ENCODE measurements at places on chromosomes 2 and 18.

- DNase-seq: no peak
Measured at GRCh38 chr18:61817086-61817485, 75.7 kb downstream of the RNF152 start.

DNA sequence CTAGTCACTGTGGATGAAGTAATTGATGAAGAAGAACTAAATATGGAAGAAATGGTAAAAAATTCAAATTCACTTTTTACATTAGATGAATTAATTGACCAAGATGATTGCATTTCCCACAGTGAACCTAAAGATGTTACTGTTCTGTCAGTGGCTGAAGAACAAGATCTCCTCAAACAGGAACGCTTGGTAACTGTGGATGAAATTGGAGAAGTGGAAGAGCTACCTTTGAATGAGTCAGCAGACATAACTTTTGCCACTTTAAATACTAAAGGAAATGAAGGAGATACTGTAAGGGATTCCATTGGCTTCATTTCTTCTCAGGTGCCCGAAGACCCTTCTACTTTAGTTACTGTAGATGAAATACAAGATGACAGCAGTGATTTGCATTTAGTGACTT, 26.6 kb upstream of the DYSF start:
- DNase-seq: no peak

DNA sequence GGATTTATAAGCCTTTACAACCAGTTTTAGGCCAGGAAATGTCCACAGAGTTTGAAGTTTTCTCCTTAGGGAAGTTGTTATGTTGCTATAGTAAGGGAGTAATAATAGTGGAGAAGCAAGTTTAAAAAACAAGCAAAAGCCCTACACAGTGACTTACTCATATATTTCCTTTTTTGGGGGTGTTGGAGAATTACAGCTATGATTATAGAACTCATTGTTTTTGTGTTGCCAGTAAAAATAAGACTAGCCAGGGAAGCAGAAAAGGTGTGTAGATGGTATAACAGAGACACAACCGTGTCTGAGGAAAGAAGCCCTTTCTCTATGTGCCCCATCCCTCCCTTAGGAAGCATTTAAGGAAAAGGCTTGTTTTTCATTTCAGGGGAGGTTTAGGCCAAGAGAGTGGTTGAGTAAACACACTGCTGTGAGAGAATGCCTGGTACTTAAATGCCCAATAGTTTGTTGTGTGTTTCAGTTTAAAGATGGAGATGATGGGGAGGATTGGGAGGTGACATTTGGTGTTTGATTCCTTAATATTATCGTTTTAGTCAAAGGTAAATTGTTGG, 2.3 kb downstream of the VAPA start:
- DNase-seq: no peak

GRCh38 chr2:222722327-222722946, 51.0 kb downstream of the MOGAT1 start:
- no peak for DNase-seq

DNA sequence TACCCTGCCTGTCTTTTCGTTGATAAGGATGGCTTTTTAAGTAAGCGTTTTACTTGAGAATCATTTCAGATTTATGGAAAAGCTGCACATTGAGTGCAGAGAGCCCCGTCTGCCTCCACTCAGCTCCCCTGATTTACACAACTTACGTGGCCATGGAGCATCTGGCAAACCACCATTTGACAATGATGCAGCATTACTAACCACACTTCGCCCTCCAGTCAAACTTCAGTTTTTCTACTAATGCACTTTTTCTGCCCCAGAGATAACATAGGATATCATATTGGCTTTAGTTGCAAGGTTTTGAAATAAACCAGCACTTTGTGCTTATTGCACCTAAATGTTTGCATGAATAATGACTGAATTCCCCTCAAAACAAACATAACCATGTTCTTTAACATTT, 165.1 kb upstream of the TPO start:
- DNase-seq: no peak

DNA sequence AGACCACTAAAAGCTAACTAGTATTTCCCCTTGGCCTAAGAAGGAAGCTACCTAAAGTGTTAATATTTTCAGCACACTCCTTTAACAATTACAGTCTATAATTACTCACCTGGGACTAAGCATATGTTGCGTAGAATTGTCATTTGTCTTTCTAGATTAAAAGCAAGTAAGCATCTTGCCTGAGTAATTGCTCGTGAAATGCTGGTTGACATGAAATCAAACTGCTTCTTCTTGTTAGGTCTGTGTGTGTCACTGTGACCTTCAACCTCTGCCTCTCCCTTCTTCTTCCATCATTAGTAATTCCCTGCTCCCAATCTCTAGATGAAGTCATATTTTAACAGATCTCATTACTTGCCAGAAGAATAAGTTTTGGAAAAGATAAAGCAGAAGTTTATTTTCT, 212.2 kb downstream of the XIRP2 start:
- DNase-seq: no peak

- peak; percentile 76 for DNase-seq
Measured at GRCh38 chr2:144509001-144509878, 10.7 kb downstream of the ZEB2 start.

GRCh38 chr18:68564961-68565360, 149.9 kb downstream of the TMX3 start:
- no peak for DNase-seq

GRCh38 chr2:182080493-182080892, 94.8 kb downstream of the PPP1R1C start:
- DNase-seq: no peak

DNA sequence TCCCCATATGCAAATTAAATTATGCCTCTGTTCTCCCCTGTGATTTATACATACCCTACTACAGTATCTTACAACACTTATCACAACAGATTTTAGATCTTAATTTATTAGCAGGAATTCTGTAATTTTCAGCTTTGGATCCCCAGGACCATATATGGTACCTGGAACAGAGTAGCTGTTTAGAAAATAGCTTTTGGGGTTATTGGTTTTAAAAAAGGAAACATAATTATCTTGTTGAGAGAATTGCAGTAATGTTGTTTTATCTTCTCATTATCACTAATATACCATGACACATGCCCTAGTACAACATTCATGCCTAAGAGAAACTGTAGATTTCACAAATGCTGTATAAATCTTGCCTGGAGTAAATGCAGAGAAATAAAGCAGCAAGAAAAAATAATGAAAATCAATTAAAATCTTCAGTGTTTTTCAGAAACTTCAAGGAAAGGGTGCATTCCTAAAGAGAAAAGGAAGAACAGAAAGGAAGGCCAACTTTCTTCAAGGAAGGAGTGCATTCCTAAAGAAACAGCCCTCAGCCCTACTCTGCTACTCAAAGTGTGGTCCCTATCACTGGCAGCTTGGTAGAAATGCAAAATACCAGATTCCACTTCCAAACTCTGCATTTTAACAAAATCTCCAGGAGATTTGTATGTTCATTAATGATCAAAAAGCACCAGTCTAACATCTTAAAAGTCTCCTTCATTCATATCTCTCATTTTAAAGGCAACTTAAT, 37.1 kb upstream of the CSRNP3 start:
- no peak for DNase-seq

DNA sequence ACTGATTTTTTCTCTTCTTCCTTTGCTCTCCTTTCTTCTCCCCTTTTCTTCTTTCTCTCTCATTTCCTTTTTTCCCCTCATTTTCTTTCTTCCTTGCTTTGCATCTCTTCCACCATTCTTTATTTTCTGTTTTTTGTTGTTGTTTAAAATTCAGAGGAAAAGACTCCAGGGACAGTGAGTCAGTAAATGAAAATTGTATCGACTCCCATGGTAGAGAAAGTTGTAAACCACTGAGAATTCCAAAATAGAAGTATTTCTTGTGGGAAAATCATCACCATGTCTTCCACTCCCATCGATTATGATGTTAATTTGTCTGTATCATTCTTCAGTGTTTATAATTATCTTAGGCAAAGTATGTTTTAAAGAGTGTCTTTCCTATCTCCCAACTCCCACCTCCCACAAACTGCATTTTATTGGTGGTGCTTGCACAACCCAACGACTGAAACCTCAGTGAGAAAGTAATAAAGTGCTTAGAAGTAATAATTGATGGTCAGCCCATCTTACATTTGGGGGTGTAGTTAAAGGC, 134.3 kb downstream of the IRS1 start:
- DNase-seq: no peak

- peak; percentile 87 for DNase-seq
Measured at GRCh38 chr2:152715854-152716428, 1.3 kb downstream of the PRPF40A start.

- DNase-seq: no peak
Measured at GRCh38 chr2:56266761-56267414, 83.1 kb downstream of the CCDC85A start.

DNA sequence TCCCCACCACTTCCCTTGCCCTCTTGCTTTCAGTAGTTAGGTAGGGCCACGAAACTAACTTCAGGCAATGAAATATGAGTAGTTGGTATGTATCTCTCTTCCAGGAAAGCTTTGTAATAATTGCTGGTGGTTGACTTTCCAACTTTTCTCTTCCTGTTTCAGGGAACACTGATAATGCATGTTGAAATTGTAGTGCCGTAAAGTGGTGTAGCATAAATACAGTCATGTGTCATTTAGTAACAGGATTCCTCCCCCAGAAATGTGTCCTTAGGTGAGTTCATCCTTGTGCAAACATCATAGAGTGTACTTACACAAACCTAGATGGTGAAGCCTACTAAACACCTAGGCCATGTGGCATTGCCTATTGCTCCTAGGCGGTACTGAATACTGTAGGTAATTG, 429.2 kb downstream of the PID1 start:
- no peak for DNase-seq

GRCh38 chr2:201500534-201500933, 49.0 kb downstream of the STRADB start:
- DNase-seq: no peak

DNA sequence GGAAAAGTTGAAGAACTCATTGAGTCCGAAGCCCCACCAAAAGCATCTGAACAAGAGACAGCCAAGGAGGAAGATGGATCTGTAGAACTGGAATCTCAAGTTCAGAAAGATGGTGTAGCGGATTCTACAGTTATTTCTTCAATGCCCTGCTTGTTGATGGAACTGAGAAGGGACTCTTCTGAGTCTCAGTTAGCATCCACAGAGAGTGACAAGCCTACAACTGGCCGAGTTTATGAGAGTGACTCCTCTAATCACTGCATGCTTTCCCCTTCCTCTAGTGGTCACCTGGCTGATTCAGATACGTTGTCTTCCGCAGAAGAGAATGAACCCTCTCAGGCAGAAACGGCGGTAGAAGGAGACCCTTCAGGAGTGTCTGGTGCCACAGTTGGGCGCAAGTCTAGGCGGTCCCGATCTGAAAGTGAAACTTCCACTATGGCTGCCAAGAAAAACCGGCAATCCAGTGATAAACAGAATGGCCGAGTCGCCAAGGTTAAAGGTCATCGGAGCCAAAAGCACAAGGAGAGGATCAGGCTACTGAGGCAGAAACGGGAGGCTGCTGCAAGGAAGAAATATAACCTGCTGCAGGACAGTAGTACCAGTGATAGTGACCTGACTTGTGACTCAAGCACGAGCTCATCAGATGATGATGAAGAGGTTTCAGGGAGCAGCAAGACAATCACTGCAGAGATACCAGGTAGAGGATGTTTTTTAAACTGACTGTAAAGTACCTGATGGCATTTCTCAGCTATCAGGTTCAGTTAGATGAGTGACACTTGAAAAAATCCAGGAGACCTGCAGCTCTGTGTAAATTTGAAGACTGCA, 111.9 kb downstream of the HAUS1 start:
- DNase-seq: no peak

DNA sequence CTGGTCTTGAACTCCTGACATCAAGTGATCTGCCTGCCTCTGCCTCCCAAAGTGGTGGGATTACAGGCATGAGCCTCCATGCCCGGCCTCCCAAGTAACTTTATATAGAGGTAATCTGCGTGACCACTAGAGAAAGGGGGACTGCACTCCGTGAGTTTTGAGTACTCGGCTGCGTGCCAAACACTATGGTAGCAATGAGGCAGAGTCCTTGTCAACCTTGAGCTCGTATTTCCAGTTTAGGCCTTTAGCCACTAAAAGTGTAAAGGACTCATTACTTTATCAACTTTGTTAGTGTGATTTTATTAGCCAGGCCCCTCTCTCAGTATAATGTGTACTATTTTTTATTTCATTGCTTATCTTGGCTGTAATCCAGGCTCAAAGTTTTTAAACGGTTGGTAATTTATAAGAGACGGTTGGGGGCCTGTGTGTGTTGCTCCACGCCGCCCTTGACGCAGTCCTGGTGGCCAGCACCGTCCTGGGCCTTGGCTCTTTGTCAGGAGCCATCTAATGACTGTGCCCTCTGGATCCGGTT, 56.2 kb downstream of the ZCCHC2 start:
- no peak for DNase-seq

- DNase-seq: no peak
Measured at GRCh38 chr2:14996351-14997014, 364.0 kb downstream of the LRATD1 start.

DNA sequence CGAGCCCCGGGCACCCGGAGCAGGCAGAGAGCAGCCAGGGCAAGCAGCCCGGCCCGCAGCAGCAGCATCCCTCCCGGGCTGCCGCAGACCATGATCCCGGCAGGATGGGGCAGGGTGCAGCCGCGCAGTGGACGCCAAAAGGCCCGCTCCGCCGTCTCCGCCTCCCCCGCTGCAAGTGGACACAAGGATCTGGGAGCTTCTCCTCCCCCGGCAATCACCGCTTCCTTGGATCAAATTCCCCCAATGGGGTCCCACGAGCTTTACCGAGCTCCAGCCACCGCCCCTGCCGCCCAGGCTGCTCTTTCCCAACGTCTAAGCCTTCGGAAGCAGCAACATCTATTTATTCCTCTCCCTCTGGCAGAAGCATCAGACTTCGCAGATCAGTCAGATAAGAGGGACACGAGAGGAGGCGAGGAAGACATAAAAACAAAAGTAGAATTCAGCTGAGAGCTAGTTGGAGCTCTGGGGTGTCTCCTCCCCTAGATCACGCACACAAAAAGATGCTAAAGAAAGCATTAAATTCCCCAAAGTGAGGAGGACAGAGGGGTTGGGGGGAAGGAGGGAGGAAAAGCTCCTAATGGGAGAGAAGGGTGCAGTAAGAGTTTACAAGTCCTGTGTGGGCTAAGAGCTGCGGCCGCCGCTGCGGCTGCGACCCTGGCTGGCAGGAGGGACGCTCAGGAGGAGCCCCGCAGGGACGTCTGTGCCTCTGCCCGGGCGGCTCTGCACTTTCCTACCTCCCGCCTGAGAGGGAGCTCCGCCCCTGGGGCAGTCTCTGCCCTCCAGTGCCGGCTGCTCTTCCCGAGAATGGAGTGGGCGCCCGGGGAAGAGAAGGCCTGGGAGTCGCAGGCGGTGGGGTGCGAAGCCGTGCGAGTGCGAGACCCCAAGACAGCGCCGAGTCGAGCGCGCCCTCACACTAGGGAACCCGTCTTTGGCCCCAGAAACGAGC, at the start of gene FRZB:
FRZB (minus strand) TSS at position 177 of the 946 bp plus-strand sequence; CDS start at position 92, 85 bp downstream.
- no peak for DNase-seq

- no peak for DNase-seq
Measured at GRCh38 chr18:51559198-51559901, 361.9 kb upstream of the MEX3C start.

All from hematopoietic multipotent progenitor cell treated with erythropoietin and hydrocortisone succinate and interleukin-3 and kit ligand, for 6 days (in vitro differentiated cells).